ENCODE measurements at places on chromosomes 5 and 9.
A peak's percentile ranks its signal among the peaks of the same experiment; 100 is the strongest.

DNA sequence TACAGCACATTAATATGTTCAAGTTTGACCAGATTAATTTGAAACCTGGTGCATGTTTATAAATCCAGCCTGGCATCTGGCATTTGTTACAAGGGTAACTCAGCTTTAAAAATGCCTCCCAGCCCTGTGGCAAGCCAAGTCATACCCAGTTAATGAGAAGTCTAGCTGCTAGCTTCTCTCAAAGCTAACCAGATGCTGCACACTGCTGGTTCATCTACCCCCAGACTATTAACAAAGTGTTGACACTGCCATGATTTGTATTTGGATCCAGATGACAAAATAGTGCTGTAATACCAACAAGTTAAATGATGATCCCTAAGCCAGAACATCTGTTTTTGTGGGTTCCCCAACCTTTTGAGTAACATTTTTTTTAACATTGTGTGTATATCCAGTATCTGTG lies 573.7 kb upstream of the DAB2 start:
- no peak for DNase-seq

DNA sequence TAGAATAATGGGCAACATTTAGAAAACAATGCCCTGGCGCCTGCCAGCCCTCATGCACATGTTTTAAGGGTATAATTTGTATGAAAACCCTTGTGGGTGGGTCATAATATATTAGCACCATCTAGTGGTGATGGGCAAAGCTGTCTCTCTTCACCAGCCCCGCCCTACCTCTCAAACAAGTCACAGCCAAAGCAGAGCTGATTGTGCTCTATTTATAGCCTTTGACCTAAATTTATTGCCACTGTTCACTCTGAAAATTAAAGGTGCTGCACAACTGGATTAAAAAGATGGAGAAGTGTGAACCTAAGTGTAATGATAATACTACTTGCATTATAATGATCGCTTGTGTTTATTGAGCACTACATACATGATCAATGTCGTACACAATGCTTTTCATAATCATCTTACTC lies 131.9 kb upstream of the ANKH start:
- peak; percentile 63 for DNase-seq

DNA sequence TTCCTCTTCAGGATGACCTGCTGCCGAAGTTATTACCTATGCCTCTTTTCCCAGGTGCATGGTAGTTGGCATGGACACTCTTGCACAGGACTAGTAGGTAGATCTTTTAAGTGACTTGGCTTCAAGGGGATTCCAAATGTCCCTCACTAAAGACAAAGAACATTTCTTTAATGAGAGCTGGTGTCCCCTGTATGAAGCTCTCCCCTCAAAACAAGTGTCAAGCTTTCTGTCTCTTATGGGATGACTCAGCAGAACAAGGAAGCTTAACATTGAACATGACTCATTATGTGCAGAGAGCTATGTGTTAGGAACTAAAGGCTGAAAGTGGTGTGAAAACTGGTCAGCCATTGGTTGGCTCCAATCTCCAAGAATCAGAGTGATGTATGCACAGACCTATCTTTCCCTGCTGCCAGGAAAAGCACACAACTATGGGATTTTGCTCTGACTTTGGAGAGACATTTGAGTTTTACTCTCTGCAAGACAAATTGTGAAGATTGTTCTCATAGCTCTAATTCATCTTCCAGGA lies 120.5 kb downstream of the PRDM6 start:
- DNase-seq = no peak

DNA sequence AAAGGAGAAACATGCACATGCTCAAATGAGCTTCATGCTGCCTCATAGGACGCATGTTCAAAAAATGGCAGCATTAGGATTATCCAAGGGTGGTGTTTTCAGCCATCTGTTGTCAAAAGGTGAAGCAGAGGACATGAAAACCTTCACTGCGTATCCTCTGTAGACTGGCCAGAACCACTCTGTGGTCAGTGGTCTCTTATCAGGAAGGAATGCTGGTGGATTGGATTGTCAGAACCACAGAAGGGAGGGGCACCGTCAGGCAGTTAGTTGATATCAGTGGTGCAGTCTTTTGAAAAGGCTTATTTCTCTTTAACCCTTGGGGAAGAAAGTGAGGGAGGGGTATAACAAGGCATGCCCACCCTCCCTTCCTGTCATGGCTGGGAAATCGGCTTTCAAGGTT lies 100.1 kb downstream of the FBXL7 start:
- no peak for DNase-seq

GRCh38 chr9:33040792-33041431 lies 15.8 kb downstream of the DNAJA1 start:
- no peak for DNase-seq

DNA sequence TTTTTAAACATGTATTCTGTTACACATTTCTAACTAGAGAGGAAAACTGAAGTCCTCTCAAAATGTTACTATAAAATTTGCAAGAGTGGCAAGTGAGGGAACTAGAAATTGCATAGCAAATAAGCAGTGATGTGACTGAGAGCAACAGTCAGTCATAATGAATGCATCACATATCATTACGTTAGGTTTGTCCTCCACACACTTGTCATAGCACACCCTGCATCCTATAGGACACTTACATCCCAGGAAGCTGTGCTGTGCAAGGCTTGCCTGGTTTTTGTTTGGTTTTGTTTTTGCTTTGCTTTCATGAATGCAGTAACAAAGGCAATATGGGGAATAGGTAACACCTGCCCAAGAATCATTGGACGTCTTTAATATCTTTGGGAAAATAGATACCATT lies 10.8 kb downstream of the NFIB start:
- no peak for DNase-seq

- no peak for DNase-seq
Measured at GRCh38 chr5:131505237-131505908, 129.7 kb downstream of the RAPGEF6 start.

DNA sequence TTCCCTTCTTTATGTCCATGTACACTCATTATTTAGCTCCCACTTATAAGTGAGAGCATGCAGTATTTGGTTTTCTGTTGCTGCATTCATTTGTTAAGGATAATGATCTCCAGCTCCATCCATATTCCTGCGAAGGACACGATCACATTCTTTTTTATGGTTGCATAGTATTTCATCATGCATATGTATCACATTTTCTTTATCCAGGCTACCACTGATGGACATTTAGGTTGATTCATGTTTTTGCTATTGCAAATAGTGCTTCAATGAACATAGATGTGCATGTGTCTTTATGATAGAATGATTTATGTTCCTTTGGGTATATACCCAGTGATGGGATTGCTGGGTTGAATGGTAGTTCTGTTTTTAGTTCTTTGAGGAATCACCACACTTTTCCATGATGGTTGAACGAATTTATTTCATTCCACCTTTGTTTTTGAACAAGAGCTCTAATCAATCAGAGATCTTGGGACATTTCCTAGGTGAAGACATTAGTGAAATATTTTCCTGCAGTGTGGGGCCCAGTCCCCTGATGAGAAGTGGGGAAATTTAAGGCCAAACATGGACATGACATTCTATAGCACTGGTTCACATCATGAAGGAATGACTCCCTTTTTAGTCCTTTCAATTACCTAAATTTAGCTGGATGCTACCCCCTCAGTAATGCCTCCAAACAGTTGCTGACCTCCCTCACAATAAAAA lies 7.1 kb upstream of the TEX48 start:
- DNase-seq = no peak

- DNase-seq = no peak
Measured at GRCh38 chr5:87074934-87075541, 192.6 kb upstream of the RASA1 start.

- DNase-seq = no peak
Measured at GRCh38 chr5:14700478-14701436, 36.2 kb downstream of the OTULIN start.

DNA sequence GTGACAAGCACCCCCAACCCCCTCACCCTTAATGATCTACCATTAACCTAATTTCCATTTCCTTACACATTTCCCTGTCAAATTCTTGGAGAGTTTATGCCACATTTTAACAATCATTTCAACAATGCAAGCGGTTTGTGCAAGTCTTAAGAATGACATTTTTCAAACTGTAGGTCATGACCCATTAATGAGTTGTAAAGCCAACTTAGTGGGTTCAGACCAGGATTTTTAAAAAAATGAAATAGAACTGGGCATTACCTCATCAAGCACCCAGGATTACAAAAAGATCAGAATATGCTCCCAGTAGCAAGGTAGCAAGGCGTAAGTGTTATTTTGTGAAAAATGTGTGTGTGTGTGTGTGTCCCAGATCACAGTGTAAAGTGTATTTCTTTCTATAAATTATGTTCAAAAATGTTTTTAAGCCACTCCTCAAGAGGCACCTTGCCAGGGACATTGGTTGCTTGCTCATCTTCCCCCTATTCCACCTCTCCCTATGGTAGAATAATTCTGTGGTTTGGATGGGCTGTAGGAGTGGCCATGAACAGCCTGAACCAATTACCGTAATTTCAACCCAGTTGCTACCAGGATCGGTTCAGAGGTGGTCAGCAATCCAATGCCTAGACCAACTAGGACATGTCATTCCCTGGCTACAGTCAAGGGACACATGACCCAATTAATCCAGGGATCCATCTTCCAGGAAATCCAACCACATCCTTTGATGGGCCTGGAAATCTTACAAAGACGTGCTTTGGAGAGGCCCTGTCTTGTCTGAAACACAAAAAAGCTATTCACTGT lies 14.4 kb upstream of the TGFBR1 start:
- no peak for DNase-seq

- DNase-seq = peak; percentile 63
Measured at GRCh38 chr5:141875795-141876627, 2.2 kb downstream of the PCDH1 start.

- no peak for DNase-seq
Measured at GRCh38 chr5:10676946-10677345, 84.1 kb downstream of the DAP start.

DNA sequence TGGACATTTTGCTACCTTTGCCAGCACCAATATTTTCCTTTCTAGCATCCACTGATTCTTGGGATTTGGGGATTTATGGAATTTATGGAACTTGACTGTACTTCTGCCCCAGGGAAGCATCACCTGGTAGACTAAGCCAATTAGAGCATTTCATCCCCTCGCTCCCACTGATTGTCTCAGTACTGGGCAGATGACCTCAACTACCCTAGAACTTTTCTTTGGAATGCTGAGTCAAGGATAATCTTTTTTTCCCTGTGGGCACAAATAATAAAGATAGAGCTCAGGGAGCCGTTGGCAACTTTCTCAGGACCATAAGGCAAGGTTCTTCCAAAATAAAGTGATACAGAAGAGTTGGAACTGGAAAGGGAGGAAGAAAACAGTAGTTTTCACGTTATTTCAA lies 438.4 kb downstream of the PLK2 start:
- no peak for DNase-seq

DNA sequence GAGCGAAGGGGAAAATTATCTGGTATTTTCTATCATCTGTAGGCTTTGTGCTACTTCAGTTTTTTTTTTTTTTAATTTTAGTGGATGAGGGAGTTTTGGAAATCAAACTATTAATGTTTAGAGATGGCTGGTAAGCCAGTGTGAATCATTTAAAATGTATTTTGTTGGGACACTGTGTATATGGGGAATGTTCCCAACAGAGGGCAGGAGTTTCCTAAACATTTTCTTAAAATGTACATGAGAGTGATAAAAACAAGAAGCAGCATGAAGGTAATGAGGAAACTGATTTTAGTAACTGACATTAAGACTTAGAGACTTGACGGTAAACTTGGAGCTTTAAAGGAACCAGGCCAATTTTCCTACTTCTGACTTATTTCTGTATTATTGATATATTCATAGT lies 68.2 kb upstream of the ITGA2 start:
- no peak for DNase-seq

GRCh38 chr5:123753937-123754891 lies 242.2 kb downstream of the CSNK1G3 start:
- no peak for DNase-seq

- DNase-seq = no peak
Measured at GRCh38 chr5:14252793-14253192, 109.7 kb downstream of the TRIO start.

DNA sequence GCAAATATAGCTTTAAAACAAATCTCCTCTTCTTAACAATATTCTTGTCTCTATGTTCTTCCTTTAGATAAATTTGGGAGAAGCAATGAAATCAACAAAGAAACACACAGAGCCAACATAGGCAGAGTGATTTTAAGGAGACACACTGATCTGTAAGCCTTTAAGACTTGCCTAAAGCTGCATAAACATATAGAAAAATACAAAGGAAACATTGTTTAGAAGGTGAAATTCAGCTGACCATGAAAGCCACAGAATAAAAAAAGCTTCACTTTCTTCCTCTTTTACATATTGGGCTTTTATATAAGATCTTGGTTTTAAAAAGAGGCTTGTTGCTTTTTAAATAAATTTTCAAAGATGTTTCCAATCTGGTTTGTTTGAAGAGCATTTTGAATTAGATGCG lies 1277.5 kb downstream of the EFNA5 start:
- no peak for DNase-seq

DNA sequence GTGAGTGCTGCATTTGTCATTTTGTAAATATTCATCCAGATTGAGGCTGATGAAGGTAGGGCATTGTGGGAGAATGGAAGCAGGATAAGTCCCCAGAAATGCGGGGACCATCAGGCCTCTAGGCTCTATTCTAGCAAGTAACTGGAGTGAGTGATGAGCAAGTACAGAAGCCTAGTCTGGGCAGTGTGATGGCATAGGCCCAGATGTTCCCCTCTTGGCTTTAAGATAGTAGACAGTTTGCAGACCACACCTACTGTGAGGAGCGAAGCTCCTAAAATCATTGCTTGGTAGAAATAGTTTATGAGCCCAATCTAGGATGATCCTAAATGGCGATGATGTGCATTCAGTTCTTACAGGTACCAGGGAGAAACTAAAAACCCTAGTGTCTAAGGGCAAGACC lies 24.3 kb downstream of the NDFIP1 start:
- no peak for DNase-seq

DNA sequence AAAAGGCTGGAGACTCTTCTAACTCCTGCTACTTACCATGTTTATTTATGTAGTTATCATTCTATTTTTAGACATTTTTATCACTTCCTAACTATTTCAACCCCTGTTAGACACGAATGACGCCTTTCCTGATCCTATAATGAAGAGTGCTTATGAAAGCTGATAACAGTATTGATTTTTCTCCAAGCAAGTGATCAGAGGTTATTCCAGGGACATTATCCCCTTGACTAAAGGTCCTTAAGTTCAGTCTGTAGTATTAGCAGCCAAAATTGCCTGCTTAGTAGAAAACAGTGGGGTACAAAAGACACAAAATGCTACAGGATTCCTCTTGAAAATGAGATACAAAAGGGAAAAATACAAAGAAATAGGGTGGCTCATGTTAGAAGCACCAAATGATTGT lies 235.6 kb downstream of the DNAH5 start:
- no peak for DNase-seq

DNA sequence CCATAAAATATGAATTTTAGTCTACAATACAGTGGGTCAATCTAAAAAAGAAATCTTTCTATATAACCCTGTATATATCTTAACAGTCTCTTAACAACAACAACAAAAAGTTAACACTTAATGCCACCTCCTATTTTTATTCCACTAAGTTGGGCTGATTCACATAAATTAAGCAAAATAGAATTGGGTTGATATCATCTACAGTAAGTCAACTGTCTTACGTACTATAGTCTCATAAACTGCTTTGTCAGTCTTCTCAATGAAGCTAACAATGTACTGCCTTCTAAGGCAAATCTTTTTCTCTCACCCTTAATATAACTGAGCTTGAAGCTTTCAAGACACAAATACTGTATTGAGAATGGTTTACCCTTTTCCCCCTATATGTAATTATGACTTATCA lies 185.7 kb downstream of the ADAMTS6 start:
- DNase-seq = no peak

Data from Right ventricle myocardium superior (tissue), 1 donor.